Heart right ventricle (tissue), 16 donors: ENCODE measurements at places on chromosomes 7 and 10. TPM values are rescaled to one million over a fixed set of nuclear protein-coding genes. Genes with fewer than 3 reads are reported as not detected.
A peak's percentile ranks its signal among the peaks of the same experiment; 100 is the strongest.

BUB3 gene
- total RNA-seq = 30.9 TPM

DNA sequence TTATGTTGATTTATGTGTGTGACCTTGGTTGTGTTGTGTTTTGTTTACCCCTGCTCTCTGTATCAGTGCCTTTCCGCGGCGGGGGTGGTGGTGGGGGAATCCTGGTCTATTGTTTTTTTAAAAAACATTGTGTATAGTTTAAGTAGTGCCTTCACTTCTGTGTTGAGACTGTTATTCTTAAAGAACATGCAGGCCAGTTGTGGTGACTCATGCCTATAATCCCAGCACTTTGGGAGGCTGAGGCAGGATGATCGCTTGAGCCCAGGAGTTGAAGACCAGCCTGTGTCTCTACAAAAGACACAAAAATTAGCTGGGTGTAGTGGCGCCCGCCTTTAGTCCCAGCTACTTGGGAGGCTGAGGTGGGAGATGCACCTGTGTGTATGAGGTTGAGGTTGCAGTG is 429.0 kb upstream of the LRGUK start:
- H3K4me1 ChIP-seq = no peaks in the 10 kb centered on the region
- DNase-seq = no peak
- no peaks in the 10 kb centered on the region for H3K27me3 ChIP-seq
- H3K4me3 ChIP-seq = no peak overlapping the region
- H3K36me3 ChIP-seq = no peaks in the 10 kb centered on the region

GRCh38 chr10:14074062-14074884 is 256.5 kb downstream of the FRMD4A start:
- H3K27ac ChIP-seq = peak overlapping the region; percentile 24
- no peaks in the 10 kb centered on the region for H3K27me3 ChIP-seq
- H3K36me3 ChIP-seq = no peaks in the 10 kb centered on the region
- peak overlapping the region; percentile 19 for H3K4me3 ChIP-seq
- peaks cover 16% of the 10 kb centered on the region for H3K4me1 ChIP-seq
- peak; percentile 85 for DNase-seq

CLCN1 gene
- not detected for total RNA-seq

GRCh38 chr10:117640406-117640805 is 97.9 kb downstream of the EMX2 start:
- H3K4me3 ChIP-seq = no peak overlapping the region
- no peak overlapping the region for H3K27ac ChIP-seq
- DNase-seq = no peak
- peaks cover 7% of the 10 kb centered on the region for H3K27me3 ChIP-seq
- H3K4me1 ChIP-seq = no peaks in the 10 kb centered on the region
- H3K36me3 ChIP-seq = no peaks in the 10 kb centered on the region

GIMAP8 gene
- 15.1 TPM for total RNA-seq

GRCh38 chr7:12581897-12582296 is 11.4 kb downstream of the SCIN start:
- no peaks in the 10 kb centered on the region for H3K4me1 ChIP-seq
- H3K4me3 ChIP-seq = no peak overlapping the region
- H3K36me3 ChIP-seq = no peaks in the 10 kb centered on the region
- no peak for DNase-seq
- H3K27ac ChIP-seq = no peak overlapping the region
- no peaks in the 10 kb centered on the region for H3K27me3 ChIP-seq

DNA sequence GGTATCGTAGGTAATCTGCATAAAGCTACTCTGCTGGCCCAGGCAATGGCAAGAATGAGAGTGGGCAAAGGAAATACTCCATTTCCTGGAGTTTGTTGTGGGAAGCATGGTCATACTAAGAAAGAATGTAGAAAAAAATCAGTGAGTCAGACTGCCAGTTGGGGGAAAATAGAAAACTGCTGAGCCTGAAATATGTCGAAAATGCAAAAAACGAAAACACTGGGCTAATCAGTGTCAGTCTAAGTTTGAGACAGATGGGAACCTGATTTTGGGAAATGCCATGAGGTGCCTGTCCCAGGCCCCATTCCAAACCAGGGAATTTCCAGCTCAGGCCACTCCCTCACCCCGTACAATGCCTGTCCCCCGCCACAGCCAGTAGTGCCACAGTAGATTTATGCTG is 150.0 kb downstream of the ZNF33B start:
- no peak for DNase-seq
- no peak overlapping the region for H3K4me3 ChIP-seq
- H3K27me3 ChIP-seq = no peaks in the 10 kb centered on the region
